Dorsolateral prefrontal cortex (tissue), 122 donors: ENCODE measurements at places on chromosomes 13 and 19.

DNA sequence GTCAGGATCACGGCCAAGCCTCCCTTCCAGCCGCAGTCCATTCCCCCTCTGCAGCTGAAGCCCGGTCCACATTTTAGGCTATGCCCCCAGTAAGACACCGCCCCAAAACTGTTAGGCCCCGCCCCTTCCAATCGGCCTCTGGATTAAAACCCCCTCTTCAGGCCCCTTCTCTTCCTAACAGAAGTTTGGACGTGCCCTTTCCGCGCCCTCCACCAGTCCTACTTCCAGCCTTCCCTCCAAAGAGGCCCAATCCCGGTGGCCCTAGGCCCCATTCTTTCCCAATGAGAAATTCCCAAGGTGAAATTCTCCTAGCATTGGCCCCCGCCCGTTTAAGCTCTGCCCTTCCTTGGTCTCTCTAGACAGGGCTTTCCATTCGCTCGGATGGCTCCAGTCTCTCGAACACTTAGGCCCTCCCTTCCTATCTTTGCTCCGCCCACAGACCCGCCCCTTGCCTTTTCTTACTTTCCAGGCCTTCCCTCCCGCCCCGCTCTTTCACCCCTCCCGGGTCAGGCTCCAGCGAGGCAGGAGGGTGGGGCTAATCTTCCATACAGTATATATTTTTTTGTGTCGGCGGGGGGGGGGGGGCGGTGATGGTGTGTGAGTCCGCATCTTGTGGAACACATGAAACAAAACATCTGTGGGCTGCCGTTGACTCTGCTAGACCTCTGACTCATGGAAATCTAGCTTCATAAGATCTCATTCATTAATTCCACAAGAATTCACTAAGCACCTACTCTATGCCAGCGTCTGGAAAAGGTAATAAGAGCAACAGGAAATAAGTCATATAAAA, 13.6 kb downstream of the LTBP4 start:
- no peak for DNase-seq

DNA sequence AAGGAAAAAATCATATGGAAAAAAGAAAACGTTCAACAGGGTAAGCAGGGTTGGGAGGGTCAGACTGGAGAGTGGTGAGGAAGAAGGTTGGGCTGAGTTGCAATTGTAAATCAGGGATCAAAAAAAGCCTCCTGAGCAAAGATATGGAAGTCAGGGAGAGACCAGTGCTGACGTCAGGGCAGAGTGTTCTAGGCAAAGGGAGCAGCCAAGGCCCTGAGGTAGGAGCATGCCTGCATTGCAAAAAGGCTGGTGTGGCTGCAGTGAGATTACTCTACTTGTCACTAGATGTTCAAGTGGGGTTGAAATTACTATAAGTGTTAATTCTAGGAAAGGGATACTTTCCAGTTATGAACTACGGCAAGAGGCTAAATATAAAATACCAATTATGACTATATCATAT, 562.0 kb downstream of the MYO16 start:
- DNase-seq = no peak

DNA sequence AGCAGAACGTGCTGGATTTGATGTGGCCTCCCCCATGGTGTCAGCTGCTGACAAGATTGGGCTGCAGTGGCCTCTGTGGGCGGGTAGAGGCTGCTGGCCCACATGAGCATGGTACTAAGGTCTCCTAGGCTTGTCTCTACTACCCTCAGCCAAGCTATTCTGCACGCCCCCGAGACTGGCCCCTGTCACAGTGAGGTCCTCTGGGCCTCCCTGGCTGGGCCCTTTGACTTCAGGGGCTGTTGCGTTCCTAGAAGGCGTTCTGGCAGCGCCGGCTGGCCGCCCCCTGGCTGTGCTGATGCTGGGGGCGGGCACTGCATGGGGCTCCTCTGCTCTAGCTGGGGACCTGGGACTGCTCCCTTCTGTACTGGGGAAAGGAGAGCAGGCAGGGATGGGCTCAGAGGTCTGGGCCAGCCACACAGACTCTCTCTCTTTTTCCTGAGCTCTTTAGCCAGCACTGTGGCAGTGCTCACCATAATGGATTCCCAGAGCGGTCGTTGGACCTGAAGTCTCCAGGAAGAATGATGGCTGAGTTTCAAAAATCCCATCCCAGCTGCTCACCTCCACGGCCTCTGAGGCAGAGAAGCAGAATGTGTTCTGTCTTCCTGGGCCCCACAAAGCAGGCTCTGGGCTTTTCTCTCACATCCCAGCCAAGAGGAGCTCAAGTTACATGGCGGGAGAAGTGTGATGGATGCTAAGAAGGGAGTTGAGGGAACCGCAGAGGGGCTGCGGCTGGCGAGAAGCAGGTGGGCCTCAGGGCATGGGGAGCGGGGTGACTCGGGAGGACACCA, 32.3 kb downstream of the TSSK6 start:
- DNase-seq = no peak

DNA sequence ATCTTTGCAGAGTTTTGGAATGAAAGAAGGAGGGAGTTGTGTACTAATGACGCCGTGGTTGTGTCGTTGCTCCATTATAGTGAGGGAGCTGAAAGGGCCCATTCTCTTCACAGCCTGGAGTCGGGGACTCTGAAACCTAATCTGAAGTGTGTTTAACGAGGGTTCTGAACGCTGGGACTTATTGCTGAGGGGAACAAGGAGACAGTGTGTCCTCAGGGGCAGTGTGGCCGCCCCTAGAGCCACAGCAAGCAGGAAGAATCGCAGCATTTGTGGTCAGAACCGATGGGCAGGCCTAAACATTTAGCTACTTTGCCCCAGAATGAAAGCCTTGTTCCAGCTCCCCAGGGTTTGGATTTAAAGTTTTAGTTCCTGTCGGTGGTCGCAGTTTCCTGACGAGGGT, 156.4 kb upstream of the RNF113B start:
- DNase-seq = no peak

- no peak for DNase-seq
These were observed 10.9 kb downstream of the MKNK2 start for GRCh38 chr19:2039959-2040646.

DNA sequence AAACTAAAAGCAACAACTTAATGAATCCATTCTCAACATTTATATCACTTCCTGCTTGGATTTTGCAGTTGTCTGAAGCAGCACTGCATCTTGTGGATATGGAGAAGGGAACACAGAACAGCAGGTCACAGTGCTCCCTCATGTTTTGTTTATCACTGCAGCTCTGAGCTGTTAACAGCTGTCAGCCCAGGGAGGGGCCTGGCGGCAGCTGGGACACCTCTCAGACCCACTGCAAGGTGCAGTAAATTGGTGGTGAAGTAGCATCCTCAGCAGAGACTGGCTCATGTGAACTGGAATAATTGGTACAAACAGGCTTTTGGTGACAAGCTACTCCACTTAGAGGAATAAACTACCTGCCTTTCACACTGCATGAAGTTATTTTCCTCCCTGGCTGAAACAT, 170.4 kb downstream of the LIG4 start:
- no peak for DNase-seq

DNA sequence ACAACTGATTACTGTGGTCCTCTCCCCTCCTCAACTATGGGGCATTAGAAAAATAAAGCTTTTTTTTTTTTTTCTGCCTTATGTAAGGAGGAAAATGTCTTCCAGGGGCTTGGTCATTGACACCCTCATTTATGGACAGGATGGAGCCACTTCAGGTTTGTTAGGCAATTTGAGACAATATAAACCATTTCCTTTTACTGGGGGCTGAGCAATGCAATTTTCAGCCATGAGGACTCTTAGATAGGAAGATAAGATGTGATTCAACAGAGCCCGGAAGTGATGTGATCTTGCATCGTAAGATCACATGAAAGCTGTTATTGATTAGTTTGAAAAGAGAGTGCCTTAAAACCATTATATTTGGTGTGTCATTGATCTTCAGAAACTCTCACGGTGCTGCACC, 210.8 kb downstream of the OXGR1 start:
- no peak for DNase-seq

GRCh38 chr13:51549050-51549449, 35.2 kb upstream of the WDFY2 start:
- no peak for DNase-seq

DNA sequence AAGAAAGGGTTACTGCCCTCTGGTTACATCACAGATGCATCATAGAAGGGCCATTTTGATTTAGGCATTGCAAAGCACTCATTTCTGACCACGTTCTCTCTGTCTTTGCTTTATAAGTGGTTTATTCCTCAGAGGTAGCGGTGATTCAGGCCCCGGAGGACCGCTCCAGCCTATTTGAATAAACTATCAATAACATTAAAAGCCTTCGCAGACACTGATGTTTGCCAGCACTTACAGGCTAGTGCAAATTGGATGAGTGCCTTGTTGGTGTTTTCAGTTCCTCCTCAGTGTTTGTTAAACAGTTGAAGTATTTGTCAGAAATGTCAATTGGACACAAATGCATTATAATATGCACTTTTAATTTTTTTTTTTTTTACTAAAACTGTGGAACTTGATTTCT, 120.2 kb downstream of the RXFP2 start:
- DNase-seq = no peak

GRCh38 chr19:18832306-18833140, 764 bp downstream of the UPF1 start:
- DNase-seq = no peak

- no peak for DNase-seq
These were observed at the start of gene SCEL for GRCh38 chr13:77535448-77535847. TSS of gene SCEL (plus strand) at chr13:77535706. CDS start at chr13:77555876, 20,170 bp downstream.

DNA sequence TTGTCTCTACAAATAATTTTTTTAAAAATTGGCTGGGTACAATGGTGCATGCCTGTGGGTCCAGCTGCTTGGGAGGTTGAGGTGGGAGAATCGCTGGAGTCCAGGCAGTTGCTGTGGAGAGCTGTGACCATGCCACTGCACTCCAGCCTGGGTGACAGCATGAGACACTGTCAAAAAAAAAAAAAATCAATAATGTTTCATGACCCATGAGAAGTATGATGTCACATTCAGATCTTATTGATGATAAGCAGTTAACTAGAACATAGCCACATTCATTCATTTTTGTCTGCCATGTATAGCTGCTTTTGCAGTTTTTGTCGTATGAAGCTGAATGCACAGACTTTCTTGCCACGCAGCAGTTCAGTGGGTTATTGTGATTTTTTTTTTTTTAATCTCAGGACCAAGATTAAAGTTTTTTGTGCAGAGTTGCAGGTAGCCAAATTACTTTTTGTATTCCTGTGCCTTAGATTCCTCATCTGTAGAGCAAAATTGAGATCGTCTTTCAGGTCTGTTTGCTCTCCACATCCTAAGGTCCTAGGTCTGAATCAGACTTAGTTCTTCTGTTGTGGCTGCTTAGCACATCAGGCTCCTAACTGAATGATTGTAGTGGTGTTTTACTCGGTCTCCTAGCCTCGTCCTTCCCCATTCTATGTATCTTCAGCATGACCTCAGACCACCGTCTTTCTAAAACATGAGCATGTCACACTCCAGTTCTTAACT, 145.2 kb downstream of the GGACT start:
- DNase-seq = no peak

DNA sequence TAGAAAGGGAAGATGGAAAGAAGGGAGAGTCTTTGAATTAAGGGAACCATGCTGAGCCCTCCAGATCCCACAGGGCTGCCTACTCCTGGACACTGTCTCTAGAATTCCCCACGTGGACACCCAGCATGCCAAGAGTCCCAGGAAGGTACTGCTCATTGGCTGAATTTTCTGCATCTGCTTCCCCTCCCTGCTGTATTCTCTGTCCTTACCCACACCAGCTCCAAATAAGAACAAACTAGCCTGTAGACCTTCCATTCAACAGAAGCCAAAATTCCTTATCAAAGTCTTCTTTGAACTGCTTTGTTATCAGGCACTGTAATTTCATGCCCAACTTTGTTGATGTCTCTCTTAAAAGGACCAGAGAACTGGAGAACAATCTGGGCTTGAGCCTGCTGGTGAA, 305.9 kb upstream of the ARGLU1 start:
- DNase-seq = no peak

GRCh38 chr13:49615836-49616675, 12.3 kb upstream of the ARL11 start:
- no peak for DNase-seq

DNA sequence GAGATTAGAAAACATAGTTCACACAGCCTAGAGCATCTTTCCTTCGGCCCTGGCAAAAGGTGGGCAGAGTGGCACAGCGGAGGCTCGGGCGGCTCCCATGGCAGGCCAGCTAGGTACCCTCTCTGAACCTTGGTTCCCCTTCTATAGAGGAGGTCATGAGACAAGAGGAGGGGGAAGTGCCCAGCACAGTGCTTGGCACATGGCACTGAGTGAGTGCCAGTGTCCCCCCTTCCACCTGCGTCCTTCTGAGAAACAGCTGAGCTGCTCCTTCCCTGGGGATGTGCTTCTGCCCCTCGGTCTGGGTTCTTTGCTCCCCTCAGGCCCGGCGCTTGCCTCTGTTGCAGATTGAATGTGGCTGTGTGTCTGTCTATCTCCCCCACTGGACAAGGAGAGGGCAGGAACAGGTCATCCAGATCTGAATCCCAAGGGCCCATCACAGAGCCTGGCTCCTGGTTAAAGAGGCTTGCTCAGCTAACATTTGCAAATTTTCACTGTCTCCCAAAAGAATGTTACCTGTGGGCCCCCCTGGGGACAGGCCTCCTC, 165.6 kb downstream of the USP12 start:
- no peak for DNase-seq

DNA sequence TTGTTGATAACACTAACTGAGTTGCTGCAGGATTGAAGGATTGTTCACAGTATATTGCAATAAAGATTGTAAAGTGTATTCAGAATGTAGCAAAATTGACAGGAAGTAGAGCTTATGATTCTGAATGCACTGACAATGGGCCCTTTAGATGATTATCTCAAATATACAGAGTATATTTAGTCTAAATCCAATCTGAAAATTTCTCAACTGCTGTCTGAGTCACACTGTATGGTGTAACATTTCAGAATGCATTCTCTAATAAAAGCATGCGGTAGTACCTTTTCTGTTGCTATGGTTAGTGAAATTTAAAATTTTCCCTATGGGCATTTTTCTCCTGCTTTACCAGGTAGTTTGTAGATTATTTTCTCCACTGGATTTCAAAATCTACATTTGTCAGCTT, 365.2 kb downstream of the PCDH17 start:
- DNase-seq = no peak

- DNase-seq = no peak
These were observed 32.2 kb upstream of the USP12 start for GRCh38 chr13:27203854-27204253.

- DNase-seq = no peak
These were observed 5.4 kb downstream of the PNPLA6 start for GRCh38 chr19:7540761-7541474.

- no peak for DNase-seq
These were observed 517.2 kb upstream of the SPRY2 start for GRCh38 chr13:80858131-80858530.

DNA sequence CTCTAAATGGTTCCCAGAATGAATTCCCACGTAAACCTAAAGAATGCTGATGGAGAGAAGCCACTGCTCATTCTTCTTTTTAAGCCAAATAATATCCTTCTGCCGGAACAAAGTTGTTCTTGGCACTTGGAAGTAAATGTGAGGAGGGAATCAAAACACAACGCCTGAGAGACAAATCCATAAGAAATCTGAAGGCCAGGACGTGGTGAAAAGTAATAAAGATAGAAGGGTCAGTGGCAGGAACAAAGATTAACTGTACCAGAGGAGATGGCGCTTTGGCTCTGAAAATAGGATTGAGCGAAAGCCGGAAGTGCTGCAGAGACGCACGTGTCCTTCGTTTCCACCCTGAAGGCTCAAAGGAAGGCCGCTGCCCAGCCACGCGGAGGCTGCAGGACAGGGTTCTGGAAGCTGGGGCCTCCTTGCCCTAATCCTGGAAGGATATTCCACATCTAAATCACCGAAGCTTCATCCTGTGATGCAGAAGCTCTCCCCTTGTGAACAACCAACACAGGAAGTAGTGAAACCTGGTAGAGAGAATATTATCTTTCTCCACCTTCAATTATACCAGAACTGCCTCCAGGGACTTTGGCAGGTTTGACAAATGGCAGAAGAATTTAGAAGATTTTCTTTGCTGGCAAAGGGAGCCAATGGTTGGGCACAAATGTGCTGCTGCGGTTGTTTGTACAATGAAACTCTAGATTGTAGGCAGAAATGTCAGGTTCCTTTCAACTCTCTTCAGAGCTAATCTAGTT, 214.6 kb upstream of the SERP2 start:
- no peak for DNase-seq
